ENCODE measurements at places on chromosomes 16 and 17. TPM values are rescaled to one million over a fixed set of nuclear protein-coding genes. Genes with fewer than 3 reads are reported as not detected.

- no peak overlapping the region for H3K4me3 ChIP-seq
- H3K27ac ChIP-seq = no peak overlapping the region
- DNase-seq = no peak
These were observed 35.9 kb downstream of the CMTM4 start for GRCh38 chr16:66660422-66661209.

- peaks cover 3% of the 10 kb centered on the region for H3K27me3 ChIP-seq
- no peak for DNase-seq
- no peak overlapping the region for H3K27ac ChIP-seq
- no peak overlapping the region for H3K4me3 ChIP-seq
- H3K4me1 ChIP-seq = peaks cover 12% of the 10 kb centered on the region
- no peaks in the 10 kb centered on the region for H3K36me3 ChIP-seq
These were observed 14.5 kb upstream of the PITPNM3 start for GRCh38 chr17:6570731-6571451.

DNA sequence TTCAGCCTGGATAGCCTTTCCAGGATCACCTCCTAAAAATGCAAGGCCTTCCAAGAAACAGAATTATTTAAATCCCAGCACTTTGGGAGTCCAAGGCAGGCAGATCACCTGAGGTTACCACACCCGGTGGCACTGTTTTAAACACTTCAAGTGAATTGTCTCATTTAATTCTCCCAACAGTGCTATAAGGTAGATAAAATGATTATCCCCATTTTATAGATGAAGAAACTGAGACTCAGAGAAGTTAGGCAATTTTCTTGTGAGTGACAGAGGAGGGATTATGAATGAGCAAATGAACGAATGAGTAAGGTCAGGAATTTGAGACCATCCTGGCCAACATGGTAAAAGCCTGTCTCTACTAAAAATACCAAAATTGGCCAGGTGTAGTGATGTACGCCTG is 16.8 kb downstream of the THRA start:
- no peaks in the 10 kb centered on the region for H3K27me3 ChIP-seq
- DNase-seq = no peak
- H3K27ac ChIP-seq = no peak overlapping the region
- no peak overlapping the region for H3K4me3 ChIP-seq
- H3K4me1 ChIP-seq = peaks cover 12% of the 10 kb centered on the region
- no peaks in the 10 kb centered on the region for H3K36me3 ChIP-seq

STX1B gene
- total RNA-seq = 0.92 TPM

GRCh38 chr16:89499767-89500166 is 8.4 kb upstream of the SPG7 start:
- H3K36me3 ChIP-seq = no peaks in the 10 kb centered on the region
- H3K27me3 ChIP-seq = no peaks in the 10 kb centered on the region
- DNase-seq = no peak
- no peak overlapping the region for H3K27ac ChIP-seq

Measured in activated CD4-positive, alpha-beta memory T cell treated with anti-CD3 and anti-CD28 coated beads for 36 hours (primary cell).